ENCODE measurements at places on chromosomes 13 and 19.

DNA sequence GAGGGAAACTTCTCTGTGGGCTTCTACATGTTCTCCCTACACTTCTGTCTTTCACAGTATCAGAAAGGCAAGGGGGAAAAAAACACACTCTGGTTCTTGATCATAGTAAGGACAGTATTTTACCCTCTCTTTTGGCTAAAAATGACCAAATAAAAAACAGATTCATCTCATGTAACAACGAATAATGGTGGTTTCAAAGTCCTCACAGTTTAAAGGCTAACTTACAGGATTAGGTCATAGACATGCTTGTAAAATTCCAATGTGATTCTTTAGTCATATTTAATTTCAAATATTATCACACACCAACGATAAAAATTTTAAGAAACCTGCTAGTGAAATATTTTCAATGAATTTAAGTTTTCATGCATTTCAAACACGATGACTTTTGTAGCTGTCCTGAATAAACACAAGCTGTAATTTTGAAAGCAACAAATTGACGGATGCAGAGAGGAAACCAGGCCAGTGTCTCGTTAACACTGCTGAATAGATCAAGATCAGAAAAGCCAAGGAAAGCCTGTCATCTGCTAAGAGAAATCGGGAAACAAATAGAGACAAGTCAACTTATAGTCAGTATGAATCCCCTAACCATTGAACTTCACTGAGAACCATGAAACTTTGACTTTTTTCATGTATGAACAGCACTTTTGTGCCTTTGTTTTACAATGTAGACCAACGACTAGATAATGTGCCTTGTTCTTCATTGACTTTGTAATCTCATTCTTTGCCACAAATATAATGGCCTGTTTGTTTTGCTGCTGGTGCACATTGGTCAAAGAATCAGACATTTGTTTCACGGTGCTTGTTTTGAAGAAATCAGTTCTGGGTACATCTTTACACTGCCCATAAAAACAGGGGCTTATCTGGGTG lies 22.0 kb downstream of the MBNL2 start:
- DNase-seq, result no peak

- no peak for DNase-seq
Observed at GRCh38 chr13:53778937-53779336, 750.3 kb downstream of the OLFM4 start.

DNA sequence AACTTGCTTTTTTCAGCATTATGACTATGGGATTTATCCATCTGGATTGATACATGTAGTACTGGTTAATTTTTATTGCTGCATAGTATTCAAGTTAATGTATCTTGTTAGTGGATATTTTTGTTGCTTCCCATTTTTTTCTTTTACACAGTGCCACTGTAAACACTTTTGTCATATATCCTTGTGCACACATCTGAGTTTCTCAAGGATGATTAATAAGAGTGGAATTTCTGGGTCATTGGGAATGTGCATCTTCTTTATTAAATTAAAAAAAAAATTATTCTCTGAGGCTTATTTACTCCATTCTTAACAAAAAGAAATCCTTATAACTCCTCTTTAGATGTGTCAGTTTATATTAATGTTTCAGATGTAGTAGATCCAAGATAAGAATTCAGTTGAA lies 27.3 kb downstream of the B3GLCT start:
- no peak for DNase-seq

DNA sequence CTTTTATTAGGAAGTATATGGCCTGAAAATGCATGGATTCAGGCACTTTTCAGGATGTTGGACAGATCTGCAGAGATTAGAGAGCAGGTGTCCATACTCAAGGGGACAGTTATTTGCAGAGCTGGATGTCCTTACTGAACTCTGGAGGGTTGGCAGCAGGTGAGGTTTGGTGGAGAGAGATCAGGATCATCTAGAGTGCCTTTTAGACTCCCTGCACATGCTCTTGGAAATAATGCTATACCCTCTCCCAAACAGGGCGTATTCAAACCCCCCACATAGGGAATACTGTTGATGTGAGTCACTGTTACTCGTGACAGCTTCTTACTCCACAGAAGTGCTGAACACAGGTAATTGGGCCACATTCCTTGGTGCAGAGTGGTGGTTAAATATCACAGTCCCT lies 725.7 kb upstream of the SGCG start:
- no peak for DNase-seq

GRCh38 chr13:99231721-99232120 lies 26.5 kb downstream of the GPR18 start:
- no peak for DNase-seq

- DNase-seq, result no peak
Observed at GRCh38 chr13:94609196-94609595, 7.5 kb downstream of the GPR180 start.

- DNase-seq, result no peak
Observed at GRCh38 chr19:7743425-7743841, 3.9 kb downstream of the CD209 start.

- no peak for DNase-seq
Observed at GRCh38 chr13:61918841-61919240, 503.2 kb upstream of the PCDH20 start.

GRCh38 chr19:11244846-11245589 lies 5.6 kb downstream of the ANGPTL8 start:
- DNase-seq, result no peak

GRCh38 chr19:33476151-33476707 lies 45.4 kb downstream of the PEPD start:
- no peak for DNase-seq

DNA sequence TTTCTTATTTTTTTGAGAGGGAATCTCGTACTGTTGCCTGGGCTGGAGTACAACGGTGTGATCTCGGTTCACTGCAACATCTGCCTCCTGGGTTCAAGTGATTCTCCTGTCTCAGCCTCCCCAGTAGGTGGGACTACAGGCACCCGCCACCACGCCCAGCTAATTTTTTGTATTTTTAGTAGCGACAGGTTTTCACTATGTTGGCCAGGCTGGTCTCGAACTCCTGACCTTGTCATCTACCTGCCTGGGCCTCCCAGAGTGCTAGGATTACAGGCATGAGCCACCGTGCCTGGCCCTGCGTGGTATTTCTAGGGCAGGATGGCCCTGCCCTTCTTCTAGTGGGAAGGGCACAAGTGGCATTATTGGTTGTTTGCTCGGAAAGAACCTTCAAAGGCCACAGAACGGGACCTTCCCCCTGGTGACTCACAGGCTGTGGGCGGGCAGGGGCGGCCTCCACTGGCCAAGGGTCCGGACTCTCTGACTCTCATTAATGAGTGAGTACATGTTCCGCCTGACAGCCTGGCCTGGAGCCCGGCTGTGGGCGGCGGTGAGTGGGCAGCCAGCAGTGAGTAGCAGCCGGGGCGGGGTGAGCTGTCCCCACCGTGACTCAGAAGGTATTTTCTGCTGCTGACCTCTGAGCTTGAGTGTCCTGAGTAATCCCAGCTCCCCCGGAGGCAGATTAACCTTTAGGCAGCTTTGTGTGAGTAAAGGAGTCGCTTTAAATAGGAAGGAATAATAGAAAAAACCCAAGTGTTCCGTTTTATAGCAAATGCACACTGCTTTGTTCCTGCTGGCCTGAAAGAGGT lies 5.1 kb downstream of the DOT1L start:
- no peak for DNase-seq

GRCh38 chr13:111281751-111282311 lies 38.6 kb upstream of the TEX29 start:
- DNase-seq, result no peak

DNA sequence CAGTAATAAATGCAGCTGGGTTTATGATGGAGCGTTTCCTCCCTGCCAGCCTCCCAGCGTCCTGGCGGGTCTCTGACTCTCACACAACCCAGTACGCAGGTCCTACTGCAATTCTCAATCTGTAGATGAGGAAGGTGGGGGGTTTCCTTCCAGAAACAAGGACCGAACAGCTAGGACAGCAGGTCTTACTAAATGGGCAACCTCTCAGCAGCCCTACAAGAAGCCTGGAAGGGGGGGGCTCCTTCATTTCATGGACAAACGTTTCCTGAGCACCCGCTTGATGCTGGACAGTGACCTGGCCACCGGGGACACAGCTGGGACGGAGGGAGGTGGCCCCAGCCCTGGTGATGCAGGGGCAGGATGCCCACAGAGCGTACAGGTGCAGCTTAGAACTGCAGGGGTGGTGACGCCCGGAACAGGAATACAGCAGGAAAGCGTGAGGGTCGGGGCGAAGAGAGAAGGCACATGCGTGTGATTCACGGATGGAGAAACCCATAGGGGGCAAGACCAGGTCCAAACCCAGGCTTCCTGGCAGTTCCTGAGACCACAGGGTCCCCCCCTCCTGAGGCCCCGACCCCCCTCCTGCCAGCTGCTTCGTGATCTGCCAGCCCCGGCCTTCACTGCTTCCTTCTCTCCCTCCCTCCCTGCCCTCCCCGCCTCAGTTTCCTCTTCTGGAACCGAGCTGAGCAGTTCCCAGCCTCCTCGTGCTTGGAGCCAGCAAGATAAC lies 732 bp upstream of the C2CD4C start:
- DNase-seq, result no peak

- no peak for DNase-seq
Observed at GRCh38 chr19:20558571-20558970, 7.0 kb downstream of the ZNF737 start.

DNA sequence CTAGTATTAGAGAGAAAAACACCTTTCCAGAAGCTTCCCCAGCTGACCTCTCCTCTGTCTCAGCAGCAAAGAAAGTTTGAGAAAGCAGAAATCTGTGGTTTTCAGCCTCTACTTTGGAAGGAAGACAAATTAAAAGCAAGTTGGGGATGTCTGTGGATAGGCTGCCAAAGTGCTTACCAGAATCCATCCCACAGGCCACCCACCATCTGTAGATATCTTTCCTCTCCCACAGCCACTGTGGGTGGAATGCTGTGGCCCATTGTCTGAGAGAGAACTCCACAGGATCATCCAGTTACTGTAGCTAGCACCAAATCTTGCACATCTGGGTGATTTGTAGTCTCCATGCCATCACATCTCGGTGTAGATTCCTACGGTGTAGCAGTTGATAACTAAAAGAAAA lies 133.5 kb downstream of the DNAJC15 start:
- no peak for DNase-seq

- no peak for DNase-seq
Observed at GRCh38 chr19:38265921-38266429, 1.6 kb downstream of the SPINT2 start.

DNA sequence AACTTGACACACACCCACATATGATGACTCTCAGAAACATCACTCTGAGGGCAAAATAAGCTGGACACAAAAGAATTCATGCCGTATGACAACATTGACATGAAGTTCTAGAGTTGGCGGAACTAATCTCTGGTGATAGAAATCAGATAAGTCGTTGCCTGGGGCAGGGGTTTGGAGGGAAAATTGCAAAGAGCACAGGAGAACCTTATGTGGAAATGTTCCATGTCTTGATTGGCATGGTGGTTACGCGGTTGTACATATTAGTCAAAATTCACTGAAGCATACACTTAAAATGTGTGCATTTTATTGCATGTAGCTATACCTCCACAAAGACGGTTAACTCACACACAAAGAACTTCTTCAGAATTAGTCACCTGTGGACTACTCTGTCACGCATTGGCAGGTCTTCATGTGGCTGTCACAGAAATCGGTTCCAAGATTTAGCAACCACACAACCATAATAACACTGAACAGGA lies 137.8 kb upstream of the GJB6 start:
- no peak for DNase-seq

DNA sequence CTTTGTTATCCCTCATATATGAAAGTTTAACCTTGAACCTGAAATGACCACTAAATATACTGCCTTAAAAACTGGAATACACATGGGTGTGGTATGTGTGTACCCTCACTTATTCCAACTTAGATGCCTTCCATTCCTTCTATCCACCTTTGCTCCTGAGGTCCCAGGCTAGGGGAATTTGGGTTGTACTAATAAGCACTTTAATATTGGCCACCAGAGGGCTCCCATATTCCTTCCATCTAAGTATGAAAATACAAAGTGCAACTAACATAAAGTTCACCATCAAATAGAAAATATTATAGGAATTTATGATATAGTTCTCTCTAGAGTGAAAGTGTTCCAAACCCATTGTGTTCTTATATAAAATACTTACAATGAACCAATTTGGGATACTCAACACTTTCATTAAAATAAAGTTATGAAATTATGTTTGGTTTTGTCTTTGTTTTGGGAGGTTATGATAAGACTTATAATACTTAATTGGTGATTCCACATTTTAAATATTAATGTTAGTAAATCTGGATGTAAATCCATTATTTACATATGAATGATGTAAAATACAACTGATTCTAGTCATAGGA lies 62.3 kb downstream of the ITGBL1 start:
- DNase-seq, result no peak

- DNase-seq, result no peak
Observed at GRCh38 chr13:51292000-51292565, 47.4 kb upstream of the SERPINE3 start.

DNA sequence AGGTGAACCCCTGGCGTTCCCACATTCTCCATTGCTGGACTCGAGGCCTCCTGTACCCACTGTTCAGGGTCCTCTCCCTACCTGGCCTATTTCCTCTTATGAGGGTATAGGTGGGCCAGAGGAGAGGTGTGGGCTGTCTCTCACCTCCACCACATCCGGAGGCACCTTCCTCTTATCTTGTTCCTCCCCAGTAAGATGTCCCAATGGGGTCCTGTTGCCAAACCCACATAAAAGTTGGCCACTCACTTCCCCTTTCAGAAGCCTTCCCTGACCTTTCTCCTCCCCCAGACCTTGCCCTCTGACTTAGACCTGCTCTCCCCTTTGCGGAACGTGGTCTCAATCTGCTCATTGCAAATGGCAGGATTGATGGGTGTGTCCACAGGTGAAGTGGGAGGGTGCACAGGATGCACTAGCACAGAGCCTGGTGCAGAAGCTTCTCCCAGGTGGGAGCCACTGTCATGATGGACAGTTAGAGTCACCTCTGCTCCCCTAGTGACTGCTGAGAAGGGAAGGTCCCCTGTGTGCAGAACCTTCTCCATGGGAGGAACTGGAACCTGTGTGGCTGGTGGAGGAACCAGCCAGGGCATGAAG lies 1.3 kb downstream of the CYP4F3 start:
- no peak for DNase-seq

DNA sequence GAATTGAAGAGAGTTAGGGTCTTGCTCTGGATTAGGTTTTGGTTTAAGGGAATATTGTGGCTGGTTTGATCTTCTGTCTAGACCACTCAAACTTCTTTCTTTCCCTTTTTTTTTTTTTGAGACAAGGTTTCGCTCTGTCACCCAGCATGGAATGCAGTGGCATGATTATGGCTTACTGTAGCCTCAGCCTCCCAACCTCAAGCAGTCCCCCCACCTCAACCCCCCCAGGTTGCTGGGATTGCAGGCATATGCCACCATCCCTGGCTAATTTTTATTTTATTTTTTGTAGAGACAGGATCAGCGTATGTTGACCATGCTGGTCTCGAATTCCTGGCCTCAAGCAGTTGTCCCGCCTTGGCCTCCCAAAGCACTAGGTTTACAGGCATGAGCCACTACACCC lies 21.2 kb downstream of the ARHGAP35 start:
- no peak for DNase-seq
